NCI-H187 (cell line): ENCODE measurements at places on chromosomes 2 and 18.

GRCh38 chr2:9630117-9630735 lies 571 bp downstream of the YWHAQ start:
- peak; percentile 84 for DNase-seq

- no peak for DNase-seq
These were observed 66.1 kb downstream of the RBBP8 start for GRCh38 chr18:22999212-22999611.

DNA sequence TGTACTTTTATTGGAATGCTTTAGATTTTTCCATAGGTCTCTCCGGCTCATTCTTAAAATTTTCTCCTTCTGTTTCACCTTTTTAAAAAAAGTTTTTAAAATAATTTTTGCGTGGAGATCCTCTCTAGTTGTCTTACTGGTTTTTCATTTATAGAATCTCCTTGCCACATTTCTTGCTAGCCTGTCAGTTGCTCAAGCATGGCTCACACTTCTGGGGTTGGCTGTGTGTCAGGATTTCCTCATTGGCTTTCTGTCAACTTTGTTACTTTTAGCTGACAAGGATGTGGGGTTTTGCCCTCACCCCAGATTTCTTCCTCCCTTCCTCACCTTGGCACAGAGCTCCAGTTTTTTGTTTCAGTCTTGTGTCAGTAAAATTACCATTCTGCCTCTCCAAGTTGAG lies 124.6 kb downstream of the ZNF407 start:
- no peak for DNase-seq

- no peak for DNase-seq
These were observed 6.3 kb downstream of the BOK start for GRCh38 chr2:241564596-241565410.

DNA sequence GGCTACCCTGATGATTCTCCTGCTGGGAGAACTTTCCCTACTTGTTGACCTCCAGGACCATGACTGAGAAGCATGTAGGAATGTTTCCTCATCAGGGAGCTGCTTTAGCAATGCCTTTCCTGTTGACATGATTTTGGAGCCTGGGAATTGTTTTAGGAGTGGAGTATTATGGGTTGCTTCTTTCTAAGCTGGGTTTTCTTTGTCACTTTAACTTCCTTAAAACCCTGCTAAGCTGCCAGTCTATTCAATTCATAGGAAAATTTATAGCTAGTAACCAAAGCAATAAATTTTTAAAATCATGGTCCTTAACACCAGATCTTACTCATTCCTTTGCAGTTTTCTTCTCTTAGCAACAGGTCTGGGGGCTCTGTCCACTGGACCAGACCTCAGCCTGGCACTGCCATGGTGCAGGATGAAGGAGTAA lies 125.6 kb upstream of the TACR1 start:
- DNase-seq, result no peak

GRCh38 chr2:14219306-14219705 lies 413.2 kb upstream of the LRATD1 start:
- no peak for DNase-seq

DNA sequence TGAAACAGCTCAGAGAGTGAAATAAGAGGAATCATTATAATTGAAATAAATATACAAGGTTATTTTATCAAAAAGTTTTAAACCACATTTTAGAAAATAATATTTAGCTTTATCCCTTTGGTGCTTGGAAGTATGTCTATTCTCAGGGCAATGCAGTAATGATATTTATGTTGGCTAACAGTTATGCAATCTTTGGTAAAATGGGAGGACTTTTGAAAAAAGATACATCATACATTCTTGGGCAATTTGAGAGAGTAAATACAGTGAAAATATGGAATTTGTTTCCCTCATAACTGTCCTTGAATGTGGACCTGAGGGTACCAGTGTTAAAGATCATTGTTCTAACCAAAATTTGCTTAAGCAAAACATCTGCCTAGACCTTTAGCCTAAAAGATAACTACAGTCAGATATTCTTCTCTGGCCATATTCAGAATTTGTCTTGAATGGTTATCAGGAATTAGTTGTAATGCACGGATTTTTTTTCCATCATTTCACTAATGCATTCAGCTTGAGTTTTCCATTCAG lies 137.2 kb downstream of the LRRTM1 start:
- DNase-seq, result no peak

DNA sequence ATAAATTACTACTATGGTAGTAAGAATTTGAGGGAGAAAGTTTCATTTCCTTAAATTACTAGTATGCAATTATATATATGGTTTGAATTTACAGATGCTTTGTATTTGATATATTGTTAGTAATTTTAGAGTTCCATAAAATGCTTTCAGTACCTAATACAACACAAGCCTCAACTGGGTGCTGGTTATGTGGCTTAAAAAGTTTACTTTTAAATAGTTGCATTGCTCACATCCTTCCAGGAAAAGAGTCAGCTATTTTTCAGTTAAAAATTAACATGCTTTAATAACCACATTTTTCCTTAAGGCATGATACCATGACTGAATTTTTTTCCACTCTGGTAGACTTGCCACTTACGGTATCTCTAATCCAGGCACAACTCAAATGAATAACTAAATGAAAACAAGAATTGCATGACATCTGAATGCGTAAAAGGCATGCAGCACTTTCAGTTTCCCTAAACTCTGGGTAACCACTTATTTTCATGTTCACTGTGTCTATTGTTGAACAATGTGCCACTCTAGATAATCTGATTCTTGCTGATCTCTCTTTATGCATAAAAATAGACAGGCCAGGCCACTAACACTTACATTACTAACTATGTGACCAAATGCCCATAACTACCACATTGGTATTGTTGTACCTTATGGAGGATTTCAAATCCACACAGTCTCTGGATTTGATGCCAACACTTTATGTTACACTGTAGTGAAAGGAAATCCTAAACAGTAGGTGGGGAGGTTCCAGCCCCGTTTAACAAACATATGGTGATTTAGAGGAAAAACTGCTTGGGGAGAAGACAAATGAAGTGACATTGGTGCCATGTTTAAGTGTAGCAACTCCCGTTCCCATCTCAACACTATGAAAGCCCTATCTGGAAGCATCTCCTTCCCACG lies 35.5 kb upstream of the SLC35F5 start:
- DNase-seq, result no peak

DNA sequence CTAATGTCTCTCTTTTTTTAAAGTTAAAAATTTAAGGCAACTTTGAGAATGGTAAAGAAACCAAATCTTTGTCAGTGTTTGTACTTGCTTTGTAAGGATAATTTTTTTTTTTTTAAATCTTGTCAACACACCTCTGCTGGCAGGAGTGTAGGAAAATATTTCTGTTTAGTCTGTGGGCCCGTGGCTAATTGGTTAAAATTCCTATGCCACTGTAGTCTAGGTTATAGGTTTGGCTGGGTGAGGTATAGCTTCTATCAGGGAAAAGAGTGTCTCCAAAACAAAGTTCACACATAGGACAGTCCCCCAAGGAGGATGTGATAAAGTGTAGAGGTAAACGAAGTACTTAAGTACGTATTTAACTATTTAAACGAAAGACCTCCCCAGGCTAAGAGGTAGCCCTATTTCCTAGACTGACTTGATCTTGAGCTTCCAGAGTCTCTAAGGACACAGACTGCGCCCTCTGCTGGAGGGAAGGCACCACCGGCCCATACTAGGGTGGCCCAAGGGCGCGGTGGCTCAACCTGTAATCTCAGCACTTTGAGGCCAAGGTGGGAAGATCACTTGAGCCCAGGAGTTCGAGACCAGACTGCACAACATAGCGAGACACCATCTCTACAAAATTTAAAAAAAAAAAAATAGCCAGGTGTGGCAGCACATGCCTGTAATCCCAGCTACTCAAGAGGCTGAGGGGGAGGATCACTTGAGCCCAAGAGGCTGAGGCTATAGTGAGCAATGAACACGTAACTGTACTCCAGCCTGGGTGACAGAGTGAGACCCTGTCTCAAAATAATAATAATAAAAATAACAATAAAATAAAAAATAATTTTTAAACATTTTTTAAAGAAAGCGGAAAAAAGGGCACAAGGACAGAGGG lies 8.9 kb downstream of the TEX44 start:
- DNase-seq, result peak; percentile 10

DNA sequence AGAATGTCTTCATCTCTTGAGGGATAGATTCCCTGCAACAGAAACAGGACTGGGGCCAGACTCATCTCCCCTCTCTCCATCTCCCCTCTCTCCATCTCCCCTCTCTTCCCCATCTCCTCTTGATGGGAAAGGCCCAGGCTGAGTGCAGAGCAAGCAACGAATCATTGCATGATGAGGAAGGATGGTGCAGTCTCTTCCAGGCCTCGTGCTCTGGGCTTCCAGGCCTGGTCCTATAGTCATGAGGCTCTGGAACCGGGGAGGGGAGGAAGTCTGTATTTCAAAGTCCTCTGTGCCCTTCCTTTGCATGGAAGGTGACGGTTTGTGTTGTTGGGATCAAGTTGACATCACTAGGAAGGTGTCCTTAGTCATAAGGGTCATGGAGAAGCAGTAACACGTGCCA lies 115.6 kb upstream of the NEDD4L start:
- no peak for DNase-seq

- DNase-seq, result no peak
These were observed 251.6 kb upstream of the APCDD1 start for GRCh38 chr18:10202845-10203321.

DNA sequence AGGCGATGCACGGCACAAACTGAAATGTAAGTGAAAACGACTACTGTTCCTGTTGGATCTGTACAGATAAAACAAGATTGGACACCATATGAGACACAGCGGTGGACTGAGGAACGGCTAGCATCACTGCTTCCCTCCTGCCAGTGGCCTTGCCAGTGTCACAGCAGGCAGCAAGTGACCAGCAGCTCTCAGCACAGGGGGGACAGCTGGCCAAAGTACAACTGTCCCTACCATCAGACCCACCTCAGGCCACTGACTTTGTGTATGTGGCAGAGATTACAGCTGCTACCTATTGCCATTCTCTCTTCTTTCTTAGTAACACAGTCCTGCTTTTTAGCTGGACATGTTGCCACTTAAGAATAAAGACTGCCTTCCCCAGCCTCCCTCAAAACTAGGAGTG lies 80.0 kb upstream of the SLC66A3 start:
- no peak for DNase-seq
